ENCODE measurements at places on chromosomes 7 and 10.

DNA sequence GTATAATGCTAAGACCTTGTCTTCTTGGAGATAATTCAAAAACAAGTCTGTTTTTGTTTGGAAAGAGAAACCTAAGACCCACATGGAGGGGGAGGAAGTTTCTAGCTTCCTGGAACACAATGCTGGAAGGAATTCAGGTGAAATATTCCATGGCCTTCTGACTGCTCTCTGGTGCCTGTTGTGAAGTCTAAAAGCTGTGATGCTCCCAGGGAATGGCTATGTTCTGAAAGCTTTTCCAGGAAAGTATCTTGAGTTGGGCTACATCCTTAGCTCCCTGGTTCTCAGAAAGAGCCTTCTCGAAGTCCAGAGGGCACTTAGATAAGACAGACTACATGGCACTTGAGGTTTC, 12.5 kb upstream of the PFKP start:
- DNase-seq = no peak

GRCh38 chr7:21281193-21281592, 146.7 kb upstream of the SP4 start:
- DNase-seq = no peak

DNA sequence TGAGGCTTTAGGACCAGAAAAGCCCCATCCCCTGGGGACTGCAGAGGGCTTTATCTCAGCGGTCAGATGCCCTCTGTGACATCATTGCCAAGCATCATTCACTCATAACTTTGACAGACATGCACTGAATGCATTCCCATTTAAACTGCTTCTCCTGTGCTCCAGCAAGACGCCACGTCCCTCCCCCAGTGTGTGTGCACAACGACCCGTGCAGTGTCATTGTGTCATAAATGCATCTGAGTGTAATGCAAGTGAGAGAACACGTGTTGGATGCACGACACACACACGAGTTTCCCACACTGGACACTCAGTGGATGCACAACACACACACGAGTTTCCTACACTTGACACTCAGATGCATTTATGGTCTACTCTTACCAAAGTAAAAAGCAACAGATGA, 337.9 kb downstream of the PTPRN2 start:
- no peak for DNase-seq

DNA sequence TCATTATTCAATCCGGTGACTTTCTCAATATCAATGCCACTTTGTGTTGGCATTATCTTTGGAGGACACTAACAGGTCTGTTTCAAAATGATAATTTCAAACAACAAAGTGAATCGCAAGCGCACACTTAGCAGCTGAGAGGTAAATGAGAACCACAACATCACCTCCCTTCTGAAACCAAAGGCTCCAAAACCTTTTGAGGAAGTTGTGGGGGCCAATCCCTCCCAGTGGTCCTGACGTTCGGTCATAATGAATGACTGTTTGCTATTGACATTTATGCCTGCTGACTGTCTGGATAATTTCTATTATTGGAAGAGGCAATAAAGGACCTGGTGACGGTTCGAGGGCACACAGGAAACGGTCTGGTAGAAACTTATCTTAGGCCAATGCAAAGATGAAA, 1.8 kb downstream of the ADARB2 start:
- DNase-seq = no peak

DNA sequence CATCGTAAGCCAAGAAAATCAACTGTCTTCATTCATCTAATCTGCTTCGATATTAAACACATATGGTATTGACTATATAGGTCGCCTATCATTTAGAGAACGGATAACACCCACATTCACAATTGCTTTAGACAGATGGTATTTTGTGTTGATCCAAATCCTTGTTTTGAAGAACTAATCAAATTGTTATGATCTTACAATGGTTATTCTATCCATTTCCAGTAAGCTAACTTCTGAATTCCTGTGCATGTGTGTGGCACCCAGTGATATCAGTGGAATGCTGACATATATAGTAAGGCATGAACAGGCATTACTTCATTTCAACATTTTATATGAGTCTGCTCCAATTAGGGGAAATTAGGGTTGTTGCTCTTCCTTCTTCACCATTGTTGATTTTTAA, 98.8 kb downstream of the SEMA3E start:
- no peak for DNase-seq

- DNase-seq = no peak
Observed at GRCh38 chr10:33277135-33277536, 57.3 kb downstream of the NRP1 start.

GRCh38 chr10:66555061-66555460, 370.8 kb upstream of the LRRTM3 start:
- no peak for DNase-seq

GRCh38 chr10:22618078-22618785, 96.1 kb downstream of the PIP4K2A start:
- no peak for DNase-seq

GRCh38 chr7:55245271-55245723, 119.8 kb upstream of the LANCL2 start:
- DNase-seq = no peak

DNA sequence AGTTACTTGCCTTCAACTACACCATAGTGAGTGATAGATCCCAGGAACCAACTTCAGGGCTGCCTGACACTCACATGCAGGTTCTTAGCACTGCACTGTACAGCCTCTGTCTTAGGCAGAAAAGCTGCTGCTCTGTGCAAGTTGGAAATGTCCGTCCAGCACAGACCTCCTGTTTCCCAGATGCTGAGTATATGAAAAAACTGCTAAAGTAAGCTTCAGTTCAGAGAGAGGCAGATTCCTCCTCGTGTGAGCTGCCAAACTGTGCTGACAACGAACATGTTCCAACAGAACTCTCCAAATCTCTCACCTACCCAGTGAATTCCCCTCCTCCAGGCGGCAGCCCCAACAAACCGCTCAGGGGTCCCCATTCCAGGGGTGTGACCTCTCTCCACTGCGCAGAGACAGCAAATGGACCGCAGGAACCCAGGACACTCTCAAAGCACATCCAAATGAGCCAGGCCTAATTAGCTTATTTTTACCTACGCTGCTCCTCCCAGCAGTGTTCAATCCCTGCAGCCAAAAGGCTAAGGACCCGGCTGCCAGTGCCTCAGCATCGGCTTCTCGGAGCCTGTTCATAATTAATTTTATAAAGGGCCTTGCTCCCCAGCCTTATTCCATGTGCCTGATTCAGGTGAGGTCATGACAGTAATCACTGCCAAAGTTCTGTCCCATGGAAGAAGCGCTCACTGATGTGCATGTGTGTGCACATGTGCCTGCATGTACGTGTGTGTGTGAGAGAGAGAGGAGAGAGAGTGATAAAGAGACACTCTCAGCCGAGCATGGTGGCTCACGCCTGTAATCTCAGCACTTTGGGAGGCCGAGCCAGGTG, 159.5 kb upstream of the AUTS2 start:
- DNase-seq = no peak

DNA sequence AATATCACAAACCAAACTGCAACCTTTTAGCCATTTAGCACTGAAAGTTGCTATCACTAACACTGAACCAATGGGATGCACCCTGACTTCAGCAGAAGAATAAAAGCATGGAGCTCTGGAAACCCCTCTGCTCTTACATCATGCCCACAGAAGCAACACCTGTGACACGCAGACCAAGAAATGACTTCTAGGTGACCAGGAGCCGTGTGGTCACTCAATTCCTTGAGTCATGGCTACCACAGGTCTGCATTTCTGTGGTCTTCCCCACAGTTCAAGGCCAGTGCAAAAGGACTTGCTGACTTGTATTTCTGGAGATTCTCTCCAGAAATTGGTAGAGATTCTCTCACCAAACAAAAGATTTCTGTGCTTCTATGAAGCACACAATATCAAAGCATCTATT, 38.3 kb downstream of the NRCAM start:
- DNase-seq = no peak

GRCh38 chr7:119421657-119422056, 851.3 kb upstream of the KCND2 start:
- DNase-seq = no peak

- DNase-seq = no peak
Observed at GRCh38 chr10:26730552-26730951, 33.1 kb downstream of the PDSS1 start.

GRCh38 chr7:81155654-81156373, 237.0 kb upstream of the SEMA3C start:
- DNase-seq = no peak

DNA sequence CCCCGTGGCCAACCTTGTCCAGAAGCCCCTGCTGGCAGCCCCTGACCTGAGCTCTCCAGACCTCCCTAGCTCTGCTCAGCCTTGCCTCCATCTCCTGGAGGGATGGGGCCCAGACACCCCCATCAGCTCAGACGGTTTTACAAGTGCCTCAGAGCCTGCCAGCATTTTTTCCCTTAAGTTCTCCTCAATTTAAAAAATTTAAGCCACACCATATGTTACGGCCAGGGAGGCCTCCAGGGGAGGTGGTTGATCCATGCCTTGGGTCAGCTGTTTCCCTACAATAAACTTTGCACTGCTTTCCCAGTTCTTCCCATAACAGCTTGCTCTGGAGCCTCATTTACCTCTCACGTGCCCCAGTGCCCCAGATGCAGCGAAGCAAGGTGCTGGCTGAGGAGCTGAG, 143.5 kb downstream of the RGS10 start:
- DNase-seq = no peak

- no peak for DNase-seq
Observed at GRCh38 chr7:132782777-132783640, 206.7 kb upstream of the PLXNA4 start.

DNA sequence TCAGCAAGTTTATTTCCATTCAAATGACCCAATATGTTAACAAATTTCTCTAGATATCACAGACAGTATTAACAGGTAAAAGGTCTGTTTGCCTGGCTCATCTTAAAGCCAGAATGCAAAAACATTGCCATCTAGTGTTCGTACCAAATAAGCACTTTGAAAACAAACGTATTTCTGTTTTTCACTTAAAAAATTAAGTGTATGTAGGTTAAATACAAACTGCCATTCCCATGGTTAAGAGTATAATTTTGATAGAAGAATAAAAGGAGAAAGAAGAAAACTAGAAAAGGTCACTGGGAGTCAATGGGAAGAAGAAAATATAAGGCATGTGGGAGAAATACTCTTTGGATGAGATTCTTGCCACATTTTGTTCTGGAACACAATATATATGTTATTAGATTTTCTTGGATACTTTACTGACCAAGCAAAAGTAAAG, 51.0 kb downstream of the ORC5 start:
- DNase-seq = peak; percentile 19

- DNase-seq = no peak
Observed at GRCh38 chr10:101007915-101008822, 8.6 kb downstream of the LZTS2 start.

DNA sequence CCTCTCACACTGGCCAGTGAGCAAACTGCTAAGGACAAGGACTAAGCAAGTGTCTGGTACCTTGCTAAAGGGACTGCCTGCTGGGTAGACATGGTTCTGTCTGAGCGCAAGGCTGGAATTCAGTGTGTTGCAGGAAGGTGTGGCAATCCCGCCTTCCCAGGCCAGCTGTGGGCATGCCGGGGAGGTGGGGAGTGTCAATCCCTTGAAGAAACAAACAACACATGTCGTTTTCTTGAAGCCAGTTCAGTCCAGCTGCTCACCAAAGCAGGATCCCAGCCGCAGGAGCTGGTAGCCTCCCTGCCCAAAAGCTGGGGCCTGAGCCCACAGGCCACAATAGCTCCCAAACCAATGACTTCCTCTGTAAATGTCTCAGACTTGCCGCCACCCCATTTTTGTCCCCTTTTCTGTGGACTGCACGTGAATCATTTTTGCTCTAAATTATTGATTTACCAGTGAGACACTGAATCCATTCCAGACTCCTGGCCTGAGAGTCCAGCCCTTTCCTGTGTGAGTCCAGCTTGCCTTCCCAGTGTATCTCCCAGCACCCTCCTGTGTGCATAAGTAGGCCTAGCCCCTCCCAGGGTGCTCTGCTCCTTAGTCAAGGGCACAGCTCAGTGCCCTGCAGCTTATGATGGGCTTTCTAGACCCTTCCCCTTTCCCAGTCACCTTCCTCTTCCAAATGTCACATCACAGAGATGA, 166.8 kb downstream of the RGS10 start:
- no peak for DNase-seq

- no peak for DNase-seq
Observed at GRCh38 chr7:128920913-128921582, 10.5 kb upstream of the KCP start.

DNA sequence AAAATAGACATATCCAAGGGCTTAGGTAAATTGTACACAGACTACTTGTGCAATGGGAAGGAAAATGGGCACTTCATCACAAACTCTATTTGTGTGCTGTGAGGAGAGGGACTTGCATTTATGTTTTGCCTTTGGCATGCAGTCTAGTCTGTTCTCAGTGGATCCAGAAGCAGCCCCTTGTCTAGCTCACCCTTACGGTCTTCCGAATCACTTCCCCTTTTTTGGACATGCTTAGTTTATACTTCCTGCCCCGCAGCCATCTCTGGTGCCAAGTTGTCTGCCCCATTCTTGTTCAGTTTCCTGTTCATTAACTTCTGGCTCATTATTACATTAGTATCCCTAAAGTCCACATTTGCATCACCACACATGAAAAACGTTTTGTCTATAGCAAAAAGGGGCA, 161.6 kb downstream of the NRCAM start:
- no peak for DNase-seq

GRCh38 chr10:125982260-125982948, 86.0 kb downstream of the FANK1 start:
- no peak for DNase-seq

- DNase-seq = no peak
Observed at GRCh38 chr7:43014406-43014805, 82.2 kb downstream of the MRPL32 start.

GRCh38 chr7:80508440-80508839, 3.4 kb downstream of the GNAT3 start:
- DNase-seq = no peak

DNA sequence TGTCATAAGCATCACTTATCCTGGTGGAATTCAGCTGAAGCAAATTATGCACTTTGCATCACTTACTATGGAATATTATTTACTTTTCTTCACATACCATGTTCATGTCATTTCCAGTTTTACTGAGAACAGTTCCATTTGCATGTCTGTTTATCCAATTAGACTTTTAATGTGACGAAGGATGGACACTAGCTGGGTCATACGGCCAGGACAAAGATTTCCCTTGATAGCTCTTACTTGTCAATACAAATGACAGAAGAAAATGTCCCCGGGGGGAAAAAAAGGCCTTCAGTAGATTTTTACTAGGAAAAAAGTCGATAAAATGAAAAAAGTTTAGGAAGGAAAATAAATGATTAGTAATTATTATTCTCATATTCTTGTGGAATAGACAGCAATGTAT, 106.6 kb downstream of the RAPGEF5 start:
- DNase-seq = no peak

- DNase-seq = no peak
Observed at GRCh38 chr7:46524350-46524749, 603.3 kb upstream of the IGFBP3 start.

GRCh38 chr10:71254834-71255549, 42.6 kb downstream of the UNC5B start:
- no peak for DNase-seq

GRCh38 chr7:131365838-131366237, 38.2 kb downstream of the MKLN1 start:
- DNase-seq = no peak

GRCh38 chr7:147412109-147412508, 1178.5 kb upstream of the C7orf33 start:
- no peak for DNase-seq

GRCh38 chr10:126405239-126405775, 17.0 kb upstream of the ADAM12 start:
- DNase-seq = no peak

Data from NCI-H2107 (cell line).